Central memory CD8-positive, alpha-beta T cell (primary cell): ENCODE measurements at places on chromosomes 12 and 14.

DNA sequence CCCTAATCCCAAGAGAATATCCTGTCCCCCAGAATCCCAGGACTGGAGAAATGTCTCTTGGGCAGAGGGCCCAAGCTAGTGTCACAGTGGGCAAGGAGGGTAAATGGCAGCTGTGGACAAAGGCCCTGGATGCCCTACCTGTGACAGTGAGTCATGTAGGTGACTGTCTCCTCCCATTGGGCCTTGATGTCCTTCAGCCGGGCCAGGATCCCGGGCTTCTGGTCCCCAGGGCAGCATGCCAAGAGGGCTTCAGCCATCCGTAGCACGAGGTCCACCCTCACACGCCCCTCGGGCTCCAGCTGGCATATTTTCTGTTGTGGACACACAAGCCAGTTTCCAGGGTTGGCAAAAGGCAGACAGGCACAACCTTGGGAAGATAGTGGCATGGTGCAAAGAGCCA lies 48.8 kb downstream of the SYNE3 start:
- H3K36me3 ChIP-seq, result peaks cover 23% of the 10 kb centered on the region
- H3K27me3 ChIP-seq, result no peaks in the 10 kb centered on the region
- no peak overlapping the region for H3K27ac ChIP-seq

DNA sequence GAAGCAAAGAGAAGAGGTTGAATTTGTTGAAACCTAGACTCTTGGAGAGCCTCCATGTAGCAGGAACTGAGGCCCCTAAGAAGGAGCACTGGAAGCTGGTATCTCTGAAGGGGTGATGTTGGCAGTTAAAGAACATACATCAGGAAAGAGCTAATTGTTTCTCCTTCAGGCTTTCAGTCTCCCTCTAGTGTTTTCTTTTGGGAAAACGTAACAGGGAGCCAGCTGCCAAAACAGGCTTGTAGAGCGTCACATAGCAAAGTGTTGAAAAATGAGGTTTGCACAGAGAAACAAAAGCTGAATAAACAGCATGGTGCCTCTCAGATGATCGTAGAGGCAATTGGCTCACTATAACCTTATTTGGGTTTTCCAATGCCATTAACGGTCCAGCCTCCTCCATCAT lies 46.9 kb upstream of the CAND1 start:
- H3K27ac ChIP-seq, result no peak overlapping the region
- DNase-seq, result no peak
- peaks cover 9% of the 10 kb centered on the region for H3K27me3 ChIP-seq
- no peaks in the 10 kb centered on the region for H3K36me3 ChIP-seq
- H3K4me3 ChIP-seq, result no peak overlapping the region
- H3K4me1 ChIP-seq, result no peaks in the 10 kb centered on the region

DNA sequence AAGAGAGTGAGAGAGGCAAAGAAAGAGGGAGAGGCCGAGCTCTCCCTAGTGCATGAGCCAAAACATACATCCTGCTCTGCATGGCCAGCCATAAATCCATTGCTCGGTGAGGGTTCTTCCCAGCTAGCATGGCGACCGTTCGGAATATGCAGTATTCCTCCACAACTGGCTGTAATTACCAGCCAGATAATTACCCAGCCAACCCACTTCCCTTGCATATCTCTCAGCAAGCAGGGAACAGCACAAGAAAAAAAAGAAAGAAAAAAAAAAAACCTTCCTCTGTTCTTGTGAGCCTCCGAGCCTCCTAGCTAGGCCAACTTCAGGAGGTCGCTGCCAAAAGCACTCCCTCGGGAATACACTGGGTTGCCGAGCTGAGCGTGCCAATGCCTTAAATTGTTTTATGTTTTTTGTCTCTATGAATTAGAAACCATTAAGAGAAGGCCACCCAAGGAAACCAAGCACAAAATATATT lies 567.9 kb downstream of the MED13L start:
- no peak overlapping the region for H3K4me3 ChIP-seq
- DNase-seq, result no peak
- no peaks in the 10 kb centered on the region for H3K27me3 ChIP-seq
- no peaks in the 10 kb centered on the region for H3K36me3 ChIP-seq

GRCh38 chr12:823028-823698 lies 70.8 kb downstream of the WNK1 start:
- no peak overlapping the region for H3K4me3 ChIP-seq
- H3K27ac ChIP-seq, result peak overlapping the region; percentile 41
- no peak for DNase-seq
- H3K36me3 ChIP-seq, result peaks cover 7% of the 10 kb centered on the region
- H3K27me3 ChIP-seq, result no peaks in the 10 kb centered on the region
